ENCODE measurements at places on chromosomes 4 and X. TPM values are rescaled to one million over a fixed set of nuclear protein-coding genes. Genes with fewer than 3 reads are reported as not detected.
A peak's percentile ranks its signal among the peaks of the same experiment; 100 is the strongest.

DNA sequence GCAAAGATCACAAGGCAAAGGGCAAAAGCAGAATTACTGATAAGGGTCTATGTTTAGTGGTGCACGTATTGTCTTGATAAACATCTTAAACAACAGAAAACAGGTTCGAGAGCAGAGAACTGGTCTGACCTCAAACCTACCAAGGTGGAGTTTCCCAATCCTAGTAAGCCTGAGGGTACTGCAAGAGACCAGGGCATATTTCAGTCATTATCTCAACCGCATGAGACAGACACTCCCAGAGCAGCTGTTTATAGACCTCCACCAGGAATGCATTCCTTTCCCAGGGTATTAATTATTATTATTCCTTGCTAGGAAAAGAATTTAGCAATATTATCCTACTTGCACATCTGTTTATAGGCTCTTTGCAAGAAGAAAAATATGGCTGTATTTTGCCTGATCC is 51.5 kb downstream of the NPNT start:
- DNase-seq = no peak

- DNase-seq = peak; percentile 54
Observed at GRCh38 chr4:175273995-175274753, 356.0 kb downstream of the ADAM29 start.

DDIT4L gene
- 2.7 TPM for total RNA-seq

GRCh38 chr4:187090401-187090800 is 366.7 kb upstream of the FAT1 start:
- peak; percentile 76 for DNase-seq

DNA sequence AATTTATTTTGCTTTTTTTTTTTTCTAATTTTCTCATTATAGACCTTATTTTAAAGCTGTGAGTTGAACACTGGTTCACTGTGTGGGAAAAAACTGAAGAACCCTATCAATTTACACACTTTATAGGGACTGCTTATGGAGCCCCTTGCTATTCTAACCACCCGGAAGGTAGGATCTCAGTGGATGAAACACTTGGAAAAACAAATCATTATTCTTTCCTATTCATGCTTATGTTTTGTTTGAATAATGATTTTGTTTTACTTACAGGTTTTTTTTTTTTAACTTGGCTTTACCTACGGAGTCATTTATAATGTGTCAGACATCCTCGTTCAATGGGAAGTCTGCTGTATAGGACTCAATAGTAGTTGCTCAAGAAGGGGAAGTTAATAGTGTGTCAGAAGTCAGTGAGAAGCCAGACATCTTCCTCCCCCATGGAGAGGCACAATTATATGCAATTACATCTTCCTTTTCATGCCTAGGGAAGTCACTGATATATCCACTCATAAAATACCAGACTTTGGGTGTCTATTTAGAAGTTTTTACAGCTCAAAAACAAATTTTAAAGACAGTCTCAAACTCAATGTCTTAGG is 113.2 kb downstream of the ARSF start:
- no peak for DNase-seq

- no peak for DNase-seq
Observed at GRCh38 chrX:16643176-16643575, 6.8 kb upstream of the S100G start.

HHIP gene
- total RNA-seq = 2.8 TPM

GRCh38 chr4:26185436-26185835 is 135.4 kb upstream of the RBPJ start:
- peak; percentile 45 for DNase-seq

DNA sequence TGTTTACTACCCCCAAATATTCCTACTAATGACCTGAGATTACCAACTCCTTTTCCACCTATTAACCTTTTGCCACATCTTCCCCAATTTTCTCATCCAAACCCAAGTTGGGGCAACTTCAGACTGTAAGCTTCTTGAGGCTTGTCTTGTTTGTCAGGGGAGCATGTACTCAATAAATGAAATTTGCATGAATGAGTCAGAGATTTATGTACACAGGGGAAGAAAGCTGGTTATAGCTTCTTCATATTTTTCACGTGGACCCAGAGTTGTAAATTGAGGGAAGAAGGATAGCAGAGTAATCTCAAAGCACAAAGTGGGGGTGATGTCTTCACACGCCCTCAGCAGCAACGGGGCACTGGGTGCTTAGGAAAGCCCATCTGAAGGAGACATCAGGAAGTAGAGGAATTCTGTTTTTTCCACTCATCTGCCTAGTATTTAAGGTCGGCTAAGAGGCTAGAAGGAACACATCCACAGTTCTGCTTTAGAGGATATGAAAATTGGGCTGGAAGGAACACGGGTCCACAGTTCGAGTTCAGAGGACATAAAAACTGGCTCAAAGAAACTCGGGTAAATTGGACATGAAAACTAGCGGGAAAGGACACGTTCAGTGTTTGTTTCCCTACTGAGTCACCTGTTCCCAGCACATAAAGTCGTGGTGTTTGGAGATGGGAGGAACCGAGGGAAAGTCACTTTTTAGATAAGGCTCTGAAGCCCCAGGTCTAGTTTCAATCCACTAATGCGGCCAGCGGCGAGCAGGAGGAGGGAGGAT is 696 bp upstream of the CA5B start:
- peak; percentile 15 for DNase-seq

Data from M059J (cell line).